ENCODE measurements at places on chromosomes 3 and 15.
A peak's percentile ranks its signal among the peaks of the same experiment; 100 is the strongest.

- no peak for DNase-seq
Measured at GRCh38 chr3:40655551-40655950, 130.8 kb downstream of the ZNF621 start.

GRCh38 chr3:59655418-59656015 lies 605.7 kb upstream of the CFAP20DC start:
- no peak for DNase-seq

- DNase-seq, result no peak
Measured at GRCh38 chr15:78619022-78619950, 1.5 kb downstream of the CHRNA3 start.

- DNase-seq, result no peak
Measured at GRCh38 chr3:30231277-30232141, 374.9 kb upstream of the TGFBR2 start.

- DNase-seq, result no peak
Measured at GRCh38 chr3:151297429-151297828, 19.1 kb upstream of the P2RY14 start.

GRCh38 chr3:151346292-151346691 lies 16.9 kb upstream of the P2RY13 start:
- no peak for DNase-seq

GRCh38 chr3:170499562-170500156 lies 81.0 kb downstream of the CLDN11 start:
- peak; percentile 73 for DNase-seq

DNA sequence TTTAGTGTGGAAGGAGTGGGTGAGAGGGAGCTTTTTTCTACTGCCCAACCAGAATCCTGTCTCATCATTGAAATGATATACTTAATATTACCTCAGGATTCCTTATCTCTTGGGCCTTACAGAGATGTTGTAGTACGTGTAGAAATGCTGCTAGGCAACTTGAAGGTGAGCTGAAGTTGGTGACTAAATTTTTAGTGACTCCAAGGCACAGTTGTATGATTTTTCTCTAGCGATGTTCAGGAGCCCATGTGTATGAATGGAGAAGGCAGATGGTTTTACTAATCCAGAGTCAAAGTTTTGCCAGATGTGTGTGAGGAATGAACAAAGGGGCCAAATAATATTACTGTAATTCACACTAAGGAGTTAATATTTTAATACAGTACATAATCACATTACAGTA lies 42.8 kb upstream of the TEX9 start:
- peak; percentile 27 for DNase-seq
